ENCODE measurements at places on chromosomes 1 and 21.

DNA sequence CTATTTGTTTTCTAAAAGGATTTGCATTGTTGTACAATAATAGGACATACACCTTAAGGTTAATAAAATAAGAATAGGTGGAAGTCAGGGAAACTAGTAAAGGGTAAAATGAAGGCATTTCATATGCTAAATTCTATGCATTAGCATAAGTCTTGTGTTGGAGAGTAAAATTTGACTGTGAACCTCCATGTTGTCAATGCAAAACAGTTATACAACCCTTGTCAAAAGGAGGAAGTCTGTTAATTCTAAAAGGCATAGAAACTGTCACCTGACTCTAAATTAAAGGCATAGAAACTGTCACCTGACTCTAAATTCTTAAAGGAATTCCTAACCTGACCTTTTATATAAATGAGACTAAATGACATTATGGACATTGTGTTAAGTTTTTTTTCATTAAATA is 291.8 kb downstream of the OLFM3 start:
- DNase-seq, result no peak

GRCh38 chr1:150621497-150622302 is 7.7 kb downstream of the ENSA start:
- DNase-seq, result peak; percentile 29

- DNase-seq, result no peak
Observed at GRCh38 chr1:169049258-169049938, 57.1 kb upstream of the ATP1B1 start.

GRCh38 chr1:65812065-65812464 is 19.4 kb downstream of the PDE4B start:
- DNase-seq, result no peak

- DNase-seq, result no peak
Observed at GRCh38 chr1:230293390-230293700, 132.8 kb downstream of the PGBD5 start.

GRCh38 chr1:118982266-118982665 is 5.9 kb downstream of the TBX15 start:
- DNase-seq, result no peak

GRCh38 chr1:161311595-161312181 is 1.9 kb upstream of the MPZ start:
- DNase-seq, result no peak

DNA sequence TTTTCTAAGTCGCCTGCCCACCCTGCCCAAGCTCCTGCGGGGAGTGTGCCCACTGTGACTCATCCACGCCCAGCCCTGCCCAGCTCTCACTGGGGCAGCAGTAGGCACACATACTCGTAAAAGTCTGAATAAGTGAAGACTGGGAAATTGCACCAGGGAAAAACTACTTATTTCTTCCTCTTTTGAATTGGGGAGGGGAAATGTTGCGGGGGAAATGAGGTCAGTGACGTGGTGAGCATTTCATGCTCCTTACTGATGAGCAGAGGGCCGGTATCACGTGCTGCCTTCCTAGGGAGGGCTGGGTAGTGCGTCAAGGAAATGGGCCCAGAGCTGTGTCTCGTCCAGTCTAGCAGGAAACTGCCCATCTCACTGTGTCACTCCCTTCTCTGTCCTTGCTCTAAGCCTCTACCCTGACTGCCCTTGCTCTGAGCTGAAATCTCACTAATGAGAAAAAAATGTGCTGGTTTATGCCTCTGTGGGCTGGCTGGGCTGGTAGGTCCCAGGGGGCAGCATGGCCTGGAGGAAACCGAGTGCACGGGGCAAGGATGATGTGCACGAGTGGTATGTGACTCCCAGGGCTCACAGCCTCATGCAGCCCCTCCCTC is 13.5 kb upstream of the TNFRSF1B start:
- DNase-seq, result no peak

- peak; percentile 24 for DNase-seq
Observed at GRCh38 chr1:86018283-86018923, 138.2 kb downstream of the COL24A1 start.

GRCh38 chr1:31421371-31422040 is 8.5 kb downstream of the SERINC2 start:
- no peak for DNase-seq

- no peak for DNase-seq
Observed at GRCh38 chr1:109637446-109637845, 17.8 kb downstream of the AMPD2 start.

GRCh38 chr1:8419861-8420260 is 101.9 kb downstream of the SLC45A1 start:
- no peak for DNase-seq

- DNase-seq, result no peak
Observed at GRCh38 chr1:88266051-88266450, 418.0 kb upstream of the PKN2 start.

DNA sequence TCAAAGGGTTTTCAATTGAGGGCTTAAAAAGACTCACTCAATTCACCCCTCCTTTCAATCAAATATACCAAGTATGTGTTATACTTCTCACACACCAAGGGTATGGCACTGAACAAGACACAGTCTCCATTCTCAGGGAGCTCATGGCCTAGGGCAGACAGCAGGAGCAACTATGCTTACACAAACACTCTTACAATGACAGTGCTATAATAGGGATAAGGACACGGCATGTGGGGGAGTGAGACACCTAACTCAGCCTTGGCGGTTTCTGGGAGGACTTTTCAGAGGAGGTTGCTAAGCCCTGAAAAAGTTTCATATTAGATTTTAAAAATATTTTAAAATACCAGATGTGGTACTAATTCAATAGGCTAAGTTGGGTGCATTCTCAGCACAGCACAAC is 22.7 kb upstream of the SYT6 start:
- no peak for DNase-seq

GRCh38 chr1:49102752-49103151 is 326.1 kb upstream of the BEND5 start:
- no peak for DNase-seq

DNA sequence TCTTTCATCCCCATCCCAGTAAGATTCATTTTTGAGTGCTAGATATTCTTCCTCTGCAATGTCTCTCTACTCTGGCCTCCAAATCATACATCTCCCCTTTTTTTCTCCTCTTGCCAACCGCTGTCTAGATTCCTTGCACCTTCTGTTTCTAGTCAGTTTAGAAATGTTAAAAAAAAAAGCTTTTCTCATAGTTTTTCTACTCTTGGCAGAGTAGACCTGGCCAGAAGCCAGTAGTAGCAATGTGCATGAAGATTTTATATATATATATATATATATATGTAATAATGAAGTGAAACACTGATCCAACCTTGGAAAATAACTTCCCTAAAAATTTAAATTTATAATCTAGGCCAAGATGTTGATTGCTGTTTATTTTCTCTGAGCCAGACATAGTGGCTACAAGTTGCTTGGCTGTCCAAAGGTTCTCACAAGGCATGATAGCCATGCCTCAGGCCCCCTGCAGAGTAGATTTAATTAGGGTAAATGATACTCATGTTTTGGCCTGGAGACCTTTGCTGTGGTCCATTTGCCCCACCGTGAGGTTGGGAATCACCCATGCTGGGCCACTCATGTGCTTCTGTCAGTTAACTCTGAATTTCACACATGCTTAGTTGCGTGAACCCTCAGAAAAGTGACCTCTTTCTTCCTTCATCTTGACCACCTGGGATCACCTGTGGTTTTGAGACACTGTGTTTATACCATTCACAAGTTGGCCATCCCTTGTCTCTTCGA is 103.4 kb upstream of the KCNE2 start:
- DNase-seq, result no peak

- DNase-seq, result no peak
Observed at GRCh38 chr21:34544032-34544496, 32.1 kb upstream of the KCNE1 start.

DNA sequence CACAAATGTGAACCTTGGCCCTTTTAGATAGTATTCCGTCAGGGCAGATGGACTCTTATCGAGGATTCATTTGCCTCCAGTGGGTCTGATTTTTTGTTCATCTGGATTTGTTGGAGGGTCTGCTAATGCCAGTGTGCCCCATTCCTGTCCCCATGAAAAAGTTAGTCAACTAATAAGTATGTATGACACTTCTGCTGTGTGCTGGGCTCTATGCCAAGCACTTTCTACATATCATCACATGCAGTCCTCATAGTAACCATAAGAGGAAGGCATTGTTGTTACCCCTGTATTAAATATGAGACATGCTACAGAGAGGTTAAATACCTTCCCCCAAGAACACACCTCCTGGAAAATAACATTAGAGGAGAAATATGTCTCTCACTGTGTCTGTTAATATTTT is 46.6 kb upstream of the MAB21L3 start:
- DNase-seq, result no peak

- no peak for DNase-seq
Observed at GRCh38 chr21:33753886-33754285, 111.6 kb downstream of the ITSN1 start.

DNA sequence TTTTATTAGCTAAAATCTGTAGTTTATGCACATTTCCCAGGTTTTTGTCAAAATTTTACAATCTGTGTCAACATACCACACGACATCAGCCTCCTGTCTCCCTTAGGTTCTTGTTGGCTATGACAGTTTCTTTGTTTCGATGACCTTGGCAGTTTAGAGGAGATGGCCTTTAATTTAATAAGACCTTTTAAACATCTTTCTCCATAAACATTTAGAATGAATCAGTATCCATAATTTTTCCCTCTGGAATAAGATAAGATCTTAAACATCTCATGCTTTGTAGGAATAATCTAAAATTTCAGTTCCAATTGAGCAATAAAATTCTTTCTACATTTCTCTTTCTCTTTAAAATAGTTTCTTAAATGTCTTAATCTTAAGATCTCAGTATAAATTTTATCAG is 28.7 kb upstream of the DYRK1A start:
- no peak for DNase-seq

DNA sequence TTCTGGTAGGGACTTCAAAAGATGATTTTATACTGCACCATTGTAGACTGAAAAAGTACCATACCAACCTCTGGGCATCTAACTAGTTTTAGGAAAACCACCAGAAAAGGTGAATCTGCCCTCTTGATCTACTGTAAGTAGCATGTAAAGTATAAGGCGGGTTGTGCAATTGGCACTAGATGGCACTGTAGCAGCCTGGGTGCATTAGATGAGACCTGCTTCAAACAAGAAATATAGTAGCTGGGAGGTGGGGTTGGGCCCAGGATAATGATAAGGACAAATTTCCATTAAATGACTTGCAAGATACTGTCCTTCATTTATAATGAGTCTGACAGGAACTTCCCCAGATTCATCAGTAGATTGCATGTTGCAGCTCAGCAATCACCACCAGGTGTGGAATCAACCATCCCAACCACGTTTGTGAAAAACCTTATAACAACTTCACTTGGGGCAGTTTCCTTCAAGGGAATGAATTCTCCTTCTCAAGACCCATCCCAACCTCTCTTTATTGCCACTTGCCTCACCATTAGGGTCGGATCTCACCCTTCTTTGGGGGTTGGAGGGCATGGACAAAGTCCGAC is 37.3 kb upstream of the IL10 start:
- DNase-seq, result no peak

- peak; percentile 79 for DNase-seq
Observed at GRCh38 chr1:7752512-7753417, 18.3 kb upstream of the VAMP3 start.

GRCh38 chr1:45009956-45010854 is 919 bp downstream of the HECTD3 start:
- DNase-seq, result no peak

- DNase-seq, result no peak
Observed at GRCh38 chr21:32233722-32234301, 45.0 kb downstream of the MIS18A start.

- no peak for DNase-seq
Observed at GRCh38 chr1:81144240-81144825, 656.4 kb upstream of the ADGRL2 start.

DNA sequence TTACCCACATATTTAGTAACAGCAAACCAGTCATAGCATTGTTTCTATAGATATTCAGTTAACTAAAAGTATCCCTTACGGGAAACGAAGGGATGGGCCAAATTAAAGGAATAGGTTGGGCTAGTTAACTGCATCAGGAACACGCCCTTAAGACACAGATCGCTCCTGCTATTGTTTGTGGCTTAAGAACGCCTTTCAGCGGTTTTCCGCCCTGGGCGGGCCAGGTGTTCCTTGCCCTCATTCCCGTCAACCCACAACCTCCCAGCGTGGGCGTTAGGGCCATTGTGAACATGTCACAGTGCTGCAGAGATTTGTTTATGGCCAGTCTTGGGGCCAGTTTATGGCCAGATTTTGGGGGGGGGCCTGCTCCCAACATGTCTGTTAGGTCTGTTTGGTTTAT is 14.7 kb downstream of the TNFRSF18 start:
- DNase-seq, result no peak

- DNase-seq, result no peak
Observed at GRCh38 chr1:173195596-173196088, 11.5 kb downstream of the TNFSF4 start.

- DNase-seq, result no peak
Observed at GRCh38 chr1:224343679-224344078, 13.0 kb upstream of the CNIH4 start.

- DNase-seq, result no peak
Observed at GRCh38 chr1:33849211-33849610, 14.7 kb upstream of the HMGB4 start.

GRCh38 chr1:208641579-208642280 is 397.5 kb upstream of the PLXNA2 start:
- no peak for DNase-seq

- DNase-seq, result no peak
Observed at GRCh38 chr1:30751830-30752650, 5.5 kb downstream of the LAPTM5 start.

- no peak for DNase-seq
Observed at GRCh38 chr1:213277036-213277435, 226.0 kb downstream of the RPS6KC1 start.

- no peak for DNase-seq
Observed at GRCh38 chr1:167808104-167808503, 86.3 kb downstream of the MPZL1 start.

- DNase-seq, result no peak
Observed at GRCh38 chr1:205235951-205236350, 8.2 kb downstream of the TMCC2 start.
